Stimulated activated CD8-positive, alpha-beta memory T cell treated with anti-CD3 and anti-CD28 coated beads, Interleukin-15, amount 100 ng/mL, for 4 hours (primary cell): ENCODE measurements at places on chromosomes 13 and 19.

DNA sequence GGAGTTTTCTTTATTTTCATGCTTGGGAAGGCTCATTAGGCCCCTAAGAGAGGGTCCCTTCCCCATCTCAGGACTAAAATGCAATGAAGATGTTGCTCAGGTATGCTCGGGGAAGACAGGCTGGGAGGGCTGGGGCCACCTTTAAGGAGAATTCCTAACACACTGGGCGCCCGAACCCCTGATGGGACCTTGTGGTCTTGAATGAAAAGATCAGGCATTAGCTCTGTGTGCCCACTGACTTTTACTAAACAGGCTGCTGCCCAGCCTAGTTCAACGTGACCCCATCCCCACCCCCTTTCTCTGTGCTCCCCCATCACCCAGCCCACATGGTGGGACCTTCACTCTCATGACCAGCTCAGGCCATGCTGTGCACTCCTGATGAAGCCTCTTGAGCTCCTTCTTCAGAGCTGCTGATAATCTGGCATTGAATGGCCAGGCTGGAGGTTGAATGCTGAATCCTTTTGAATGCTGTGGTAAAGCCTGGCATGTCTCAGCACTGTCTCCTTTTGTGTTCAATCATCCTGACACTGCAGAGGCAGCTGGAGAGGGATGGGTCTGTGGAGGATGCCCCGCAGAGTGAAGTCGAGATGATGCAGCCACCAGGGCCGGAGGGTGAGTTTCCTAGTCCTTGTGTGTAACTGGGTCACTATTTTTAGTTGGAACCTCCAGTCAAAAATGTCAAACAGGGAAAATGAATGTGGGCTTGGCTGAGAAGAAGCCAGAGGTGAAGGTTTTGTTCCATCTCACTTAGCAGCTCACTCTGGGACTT lies 209.1 kb downstream of the UQCRFS1 start:
- DNase-seq, result no peak

DNA sequence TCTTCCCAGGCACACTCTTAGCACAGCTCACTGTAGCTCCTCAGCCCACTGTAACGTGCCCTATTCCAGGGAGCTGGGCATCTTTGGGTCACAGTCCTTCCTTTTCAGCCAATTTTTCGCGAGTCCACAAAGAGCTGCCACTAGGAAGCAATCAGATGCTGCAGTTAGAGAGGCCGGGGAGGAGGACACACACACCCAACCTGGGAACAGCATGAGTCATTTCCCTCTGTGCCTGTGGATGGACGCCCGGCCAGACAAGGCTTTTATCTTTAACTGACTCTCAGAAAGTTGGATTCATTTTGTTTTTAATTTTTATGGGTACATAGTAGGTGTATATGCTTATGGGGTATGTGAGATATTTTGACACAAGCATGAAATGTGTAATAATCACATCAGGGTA lies 918.6 kb downstream of the UQCRFS1 start:
- no peak for DNase-seq

GRCh38 chr19:45222724-45223123 lies 22.5 kb downstream of the EXOC3L2 start:
- DNase-seq, result no peak

- no peak for DNase-seq
Observed at GRCh38 chr19:18777301-18778075, 13.6 kb downstream of the COMP start.

DNA sequence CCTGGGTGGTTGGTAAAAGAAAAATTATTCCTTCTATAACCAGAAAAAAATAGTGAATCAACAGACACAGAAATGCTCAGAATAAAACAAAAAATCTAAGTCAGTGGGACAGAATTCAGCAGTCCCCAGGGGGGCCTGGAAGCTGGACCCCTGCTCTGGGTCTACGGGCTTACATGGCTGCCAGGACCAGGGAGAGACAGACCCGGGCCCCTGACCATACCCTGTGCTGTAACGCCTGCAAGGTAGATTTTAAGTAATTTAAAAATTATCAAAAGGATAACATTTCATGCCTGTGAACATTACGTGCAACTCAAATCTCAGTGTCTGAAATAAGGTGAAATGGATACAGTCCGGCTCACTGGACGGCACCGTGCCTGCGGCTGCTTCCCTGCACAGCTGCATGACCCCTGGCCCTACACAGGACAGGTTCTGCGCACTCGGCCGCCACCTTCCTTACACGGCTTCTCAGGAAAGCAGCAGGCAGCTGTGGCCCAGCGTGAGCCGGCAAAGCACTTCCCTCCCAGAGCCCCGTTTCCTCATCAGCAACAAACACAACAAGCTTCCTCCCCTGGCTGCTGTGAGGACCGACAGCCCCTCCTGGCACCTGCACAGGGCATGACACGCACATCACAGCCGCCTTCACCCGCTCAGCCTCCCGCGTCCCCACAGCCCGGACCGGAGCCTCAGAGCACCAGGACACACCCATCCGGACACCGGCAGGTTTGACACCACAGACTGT lies 22.2 kb downstream of the RASA3 start:
- no peak for DNase-seq

DNA sequence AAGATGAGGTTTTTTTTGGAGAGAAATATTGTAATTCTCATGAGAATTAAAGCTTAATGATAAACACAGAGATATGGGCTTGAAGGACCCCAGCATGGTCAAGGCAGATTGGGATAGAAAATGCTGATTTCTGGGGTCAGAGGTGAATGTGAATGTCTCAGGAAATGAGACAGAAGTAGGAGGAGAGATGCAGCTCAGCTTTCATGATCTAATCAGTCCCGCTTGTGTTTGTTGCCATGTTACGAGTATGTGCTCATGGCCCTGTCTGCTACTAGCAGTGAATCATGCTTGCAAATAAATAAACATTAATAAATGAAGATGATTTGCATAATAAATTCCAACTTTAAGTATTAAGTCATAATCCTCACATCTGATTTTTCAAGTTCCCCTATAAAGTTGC lies 23.0 kb upstream of the NDFIP2 start:
- no peak for DNase-seq

- no peak for DNase-seq
Observed at GRCh38 chr19:11377237-11377636, 2.8 kb downstream of the SWSAP1 start.

DNA sequence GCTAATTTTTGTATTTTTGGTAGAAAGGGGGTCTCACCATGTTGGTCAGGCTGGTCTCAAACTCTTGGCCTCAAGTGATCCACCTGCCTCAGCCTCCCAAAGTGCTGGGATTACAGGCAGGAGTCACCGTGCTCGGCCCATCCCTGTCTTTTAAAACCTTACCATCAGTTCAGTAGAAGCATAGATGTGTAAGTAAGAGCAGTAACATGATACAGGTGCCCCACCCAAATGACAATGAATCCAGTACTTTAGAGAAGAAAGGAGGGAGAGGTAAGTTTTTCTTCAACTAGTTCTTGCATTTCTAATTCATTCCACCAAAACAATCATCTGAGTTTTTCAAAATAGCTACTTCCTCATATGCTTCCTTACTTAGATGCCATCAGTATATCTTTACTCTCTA lies 21.9 kb downstream of the SPRY2 start:
- DNase-seq, result no peak

DNA sequence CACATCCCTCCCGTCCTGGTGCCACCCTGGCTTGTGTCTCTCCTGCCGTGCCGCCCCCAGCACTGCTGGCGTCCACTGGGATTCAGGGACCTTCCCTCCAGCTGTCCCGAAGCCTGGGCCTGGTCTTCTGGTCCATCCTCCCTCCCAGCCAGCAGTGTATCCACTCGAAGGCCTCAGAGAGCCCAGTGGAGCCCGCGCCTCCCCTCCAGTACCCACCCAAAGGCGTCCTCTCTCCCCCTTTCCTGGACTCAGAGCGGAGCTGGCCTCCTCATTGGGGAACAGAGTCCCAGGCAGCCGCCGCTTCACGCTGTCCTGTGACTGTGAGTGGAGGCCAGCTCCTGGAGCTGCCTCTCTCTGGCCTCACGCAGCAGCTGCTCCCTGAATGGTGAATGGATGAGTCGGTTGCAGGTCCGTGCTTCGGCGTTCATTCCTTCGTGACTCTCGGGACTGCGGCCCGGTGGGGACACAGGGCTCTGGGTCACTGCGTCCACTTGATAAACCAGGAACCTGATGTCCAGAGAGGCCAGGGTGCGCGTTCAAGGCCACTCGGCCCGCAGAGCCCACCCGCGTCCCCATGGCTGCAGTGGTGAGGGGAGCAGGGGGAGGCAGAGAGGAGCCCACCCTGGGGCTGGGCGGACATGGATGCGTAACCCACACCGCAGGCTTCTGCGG lies 12.1 kb downstream of the ONECUT3 start:
- DNase-seq, result no peak

DNA sequence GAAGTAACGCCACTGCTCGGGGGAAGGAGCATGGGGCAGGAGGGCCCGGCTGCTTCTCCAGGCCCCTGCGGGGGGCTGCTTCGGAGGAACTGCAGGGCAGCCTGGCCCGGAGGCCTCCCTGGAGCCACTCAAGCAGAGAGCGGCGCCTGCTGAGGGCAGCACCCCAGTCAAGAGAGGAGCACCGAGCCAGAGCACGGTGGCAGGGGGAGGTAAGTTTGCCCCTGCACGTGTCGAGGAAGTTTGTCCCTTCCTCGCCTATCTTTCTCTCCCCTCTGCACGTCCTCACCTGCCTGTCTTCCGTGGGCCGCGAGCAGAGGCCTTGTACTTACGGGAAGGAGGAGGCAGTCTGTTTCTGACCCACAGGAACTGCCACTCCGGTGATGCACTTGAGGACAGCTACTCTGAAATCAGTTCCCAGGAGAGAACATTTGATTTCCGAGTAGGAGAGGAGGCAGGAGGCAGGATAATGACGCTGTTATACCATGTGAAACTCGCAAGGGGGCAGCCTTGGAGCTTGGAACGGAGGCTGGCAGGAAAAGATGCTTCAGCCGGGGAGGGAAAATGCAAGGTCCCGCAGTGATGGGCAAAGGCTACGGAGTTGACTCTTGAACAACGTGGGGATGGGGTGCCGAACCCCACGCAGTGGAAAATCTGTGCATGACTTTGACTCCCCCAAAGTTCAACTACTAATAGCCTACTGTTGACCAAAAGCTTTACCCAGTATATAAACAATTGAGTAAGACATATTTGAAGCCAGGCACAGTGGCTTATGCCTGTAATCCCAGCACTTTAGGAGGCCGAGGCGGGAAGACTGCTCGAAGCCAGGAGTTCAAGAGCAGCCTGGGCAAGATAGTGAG lies 5.0 kb downstream of the FFAR1 start:
- DNase-seq, result peak; percentile 29

- no peak for DNase-seq
Observed at GRCh38 chr19:55685776-55686175, 10.8 kb downstream of the EPN1 start.

DNA sequence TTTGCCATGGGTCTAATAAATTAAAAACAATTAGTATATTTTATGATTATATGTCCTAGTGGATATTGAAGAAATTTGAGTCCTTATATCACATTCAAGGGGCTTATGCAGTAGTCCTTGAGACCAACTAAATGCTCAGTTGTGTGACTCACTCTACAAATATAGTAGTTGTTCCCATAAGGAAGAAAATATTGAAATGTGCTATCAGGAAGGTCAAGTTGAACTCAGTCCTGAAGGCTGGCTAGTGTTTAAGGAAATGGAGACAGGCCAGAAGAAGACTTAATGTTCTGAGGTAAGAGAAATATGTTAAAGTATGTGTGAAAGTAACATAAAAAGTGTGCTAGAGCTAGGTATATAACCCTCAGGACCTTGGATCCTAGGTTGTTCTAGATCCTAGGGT lies 766.1 kb upstream of the GPC6 start:
- DNase-seq, result no peak

DNA sequence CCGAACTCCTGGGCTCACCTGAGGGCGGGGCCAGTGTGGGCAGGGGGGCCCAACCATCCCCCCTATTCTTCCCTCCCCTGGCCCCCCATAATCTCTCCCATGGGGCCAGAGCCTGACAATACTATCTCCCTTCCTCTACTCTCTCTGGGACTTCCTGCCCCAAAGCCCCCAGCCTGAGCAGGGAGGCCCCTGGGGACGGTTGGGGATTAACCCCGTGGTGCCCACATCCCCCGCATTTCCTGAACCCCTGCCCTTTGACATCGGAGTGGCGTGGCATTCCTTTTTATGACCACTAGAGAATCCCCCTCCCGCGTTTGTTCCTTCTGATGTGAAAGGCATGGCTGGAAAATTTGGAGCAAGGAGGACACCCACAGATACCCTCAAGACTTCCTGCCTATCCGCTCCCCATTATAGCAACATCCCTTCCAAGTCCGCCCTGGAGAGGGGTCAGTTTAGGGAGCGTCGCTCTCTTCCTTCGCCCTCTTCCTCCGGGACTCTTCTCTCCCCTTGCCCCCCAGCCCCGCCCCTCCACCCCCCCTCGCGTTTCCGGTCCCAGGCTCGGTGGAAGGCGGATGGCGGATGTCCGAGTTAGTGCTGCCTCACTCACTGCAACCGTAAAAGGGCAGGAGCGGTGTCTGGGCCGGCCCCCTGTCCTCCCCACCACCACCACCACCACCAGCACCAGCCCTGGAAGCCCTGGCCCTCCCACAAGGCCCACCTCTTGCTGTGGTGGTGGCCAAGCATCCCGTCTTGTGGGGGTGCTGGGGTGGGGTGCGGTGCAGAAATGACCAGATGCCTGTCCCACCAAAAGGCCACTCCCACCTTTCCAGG lies 1.8 kb downstream of the VASP start:
- no peak for DNase-seq

- no peak for DNase-seq
Observed at GRCh38 chr19:47652285-47652684, 43.4 kb downstream of the BICRA start.

DNA sequence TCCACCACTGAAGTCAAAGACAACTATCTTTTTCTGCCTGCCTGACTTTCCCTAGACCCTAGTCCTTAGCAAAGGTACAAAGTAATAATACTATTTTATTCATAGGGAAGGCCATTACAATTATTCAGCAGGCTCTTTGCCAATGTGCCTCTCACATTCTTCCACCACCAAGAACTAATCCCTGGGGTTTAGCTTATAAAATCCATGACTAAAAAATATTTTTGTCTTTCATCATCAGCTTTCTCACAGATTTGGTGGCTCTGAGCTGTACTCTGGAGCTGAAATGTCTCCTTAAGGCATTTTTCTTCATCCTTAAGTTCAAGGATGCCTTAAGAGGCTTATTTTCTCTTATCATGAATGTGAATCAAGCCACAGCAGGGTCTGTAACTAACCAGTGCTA lies 96.1 kb downstream of the OXGR1 start:
- no peak for DNase-seq

DNA sequence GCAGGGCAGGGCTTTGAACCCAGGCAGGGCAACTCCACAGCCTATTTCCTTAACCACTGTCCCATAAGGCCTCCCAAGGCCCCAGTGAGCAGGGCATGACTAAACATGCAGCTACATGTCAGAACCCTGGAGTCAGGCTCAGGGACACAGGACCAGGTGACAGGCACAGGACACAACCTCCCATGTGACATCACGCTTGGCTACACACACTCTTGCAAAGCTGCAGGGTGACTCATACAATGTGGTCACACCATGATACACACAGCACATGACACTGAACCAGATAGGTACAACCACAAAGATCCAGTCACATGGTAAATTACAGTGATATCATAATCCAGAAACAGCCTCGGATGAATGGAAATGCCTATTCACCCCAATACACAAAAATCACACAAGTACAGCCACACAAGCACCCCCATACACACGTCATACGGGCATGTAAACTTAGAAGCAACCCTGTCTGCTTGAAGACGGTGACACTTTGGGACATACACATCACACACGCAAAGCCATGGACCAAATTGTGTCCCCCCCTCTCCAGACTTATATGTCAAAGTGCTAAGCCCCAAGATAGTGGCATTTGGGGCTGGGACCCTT lies 14.5 kb downstream of the KLK4 start:
- DNase-seq, result no peak
